ENCODE measurements at places on chromosomes 7 and 10. TPM values are rescaled to one million over a fixed set of nuclear protein-coding genes. Genes with fewer than 3 reads are reported as not detected.

- peak; percentile 63 for DNase-seq
- H3K4me3 ChIP-seq, result peak overlapping the region; percentile 85
- no peak overlapping the region for H3K27ac ChIP-seq
- H3K27me3 ChIP-seq, result peaks cover 35% of the 10 kb centered on the region
- H3K36me3 ChIP-seq, result peaks cover 15% of the 10 kb centered on the region
Measured at GRCh38 chr10:44383749-44384600, 922 bp downstream of the CXCL12 start.

DNA sequence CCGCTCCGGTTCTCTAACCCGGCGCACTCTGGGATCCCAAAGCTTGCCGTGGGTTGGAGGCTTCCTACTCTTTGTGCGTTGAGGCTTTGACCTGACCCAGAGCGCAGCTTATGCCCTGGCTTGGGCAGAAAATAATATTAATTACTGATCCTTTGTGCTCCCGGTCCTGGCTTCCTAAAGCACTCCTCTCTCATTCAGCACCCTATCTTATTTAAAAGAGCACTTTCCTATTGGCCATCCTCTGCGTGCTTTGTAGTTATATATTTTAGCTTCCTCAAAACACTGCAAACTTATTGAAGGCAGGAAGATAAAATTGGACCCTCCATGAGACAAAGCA is 466.0 kb downstream of the XPNPEP1 start:
- H3K4me3 ChIP-seq, result peak overlapping the region; percentile 82
- peaks cover 16% of the 10 kb centered on the region for H3K4me1 ChIP-seq
- no peak overlapping the region for H3K27ac ChIP-seq
- no peaks in the 10 kb centered on the region for H3K36me3 ChIP-seq

Gene R3HCC1L
- polyA plus RNA-seq, result 9.3 TPM

GRCh38 chr10:117175215-117175900 is 21.9 kb upstream of the KCNK18 start:
- H3K27ac ChIP-seq, result no peak overlapping the region
- peak overlapping the region; percentile 56 for H3K4me3 ChIP-seq
- DNase-seq, result peak; percentile 40

DNA sequence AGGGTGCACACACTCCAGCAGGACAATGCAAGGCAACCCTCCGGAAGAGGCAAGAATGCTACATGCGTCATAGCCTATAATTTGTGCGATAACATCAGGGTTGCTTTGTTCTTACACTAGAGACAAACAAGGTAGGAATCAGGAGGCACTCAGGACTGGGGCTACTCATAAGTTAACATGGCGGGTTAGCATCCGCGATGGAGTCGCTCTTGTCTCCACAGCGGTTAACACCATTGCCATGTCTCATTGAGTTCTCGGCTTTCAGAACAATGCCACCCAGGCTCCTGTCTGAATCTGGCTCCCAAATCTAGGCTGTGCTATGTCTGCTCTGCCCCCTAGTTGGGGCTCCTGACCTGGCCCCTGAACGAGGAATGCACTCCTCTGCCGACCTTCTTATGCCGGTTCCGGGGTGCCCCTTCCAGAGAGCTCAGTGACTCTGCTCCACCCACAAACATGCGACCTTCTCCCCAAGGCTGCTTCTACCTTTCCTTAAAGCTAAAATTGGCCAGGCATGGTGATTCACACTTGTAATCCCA is 24.9 kb upstream of the SLF2 start:
- no peak for DNase-seq
- peaks cover 3% of the 10 kb centered on the region for H3K27me3 ChIP-seq
- no peaks in the 10 kb centered on the region for H3K36me3 ChIP-seq
- H3K4me1 ChIP-seq, result peaks cover 11% of the 10 kb centered on the region
- H3K27ac ChIP-seq, result no peak overlapping the region

DNA sequence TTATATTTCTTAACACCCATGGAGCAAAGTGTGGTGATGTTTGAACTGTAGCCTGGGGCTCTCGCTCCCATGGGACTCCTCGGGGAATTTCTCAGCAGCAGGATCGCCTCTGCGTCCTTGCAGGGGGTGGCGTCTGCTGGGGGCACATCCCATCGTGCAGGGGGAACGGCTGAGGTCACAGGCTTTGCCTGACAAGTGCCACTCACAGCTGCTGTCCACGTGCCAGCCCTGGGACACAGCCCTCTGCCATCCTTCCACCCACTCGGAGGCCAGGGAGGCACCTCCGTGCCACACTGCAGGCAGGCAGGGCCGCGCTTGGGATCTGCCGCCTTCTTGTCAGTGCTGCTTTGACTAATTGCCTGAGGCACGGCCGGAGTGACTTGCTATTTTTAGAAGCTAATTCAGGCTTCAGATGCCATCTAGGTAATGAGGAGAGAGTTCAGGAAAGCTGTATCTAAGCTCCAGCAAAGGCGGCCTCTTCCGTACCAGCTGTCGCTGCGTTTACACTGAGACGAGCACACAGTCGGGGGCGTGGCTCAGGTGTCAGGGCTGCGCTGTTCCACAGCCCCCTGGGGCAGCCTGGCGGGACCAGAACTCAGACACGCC is 45.7 kb downstream of the PITRM1 start:
- H3K36me3 ChIP-seq, result peaks cover 8% of the 10 kb centered on the region
- H3K27me3 ChIP-seq, result no peaks in the 10 kb centered on the region
- no peaks in the 10 kb centered on the region for H3K4me1 ChIP-seq
- no peak overlapping the region for H3K4me3 ChIP-seq

- 0 out of 2 replicates have a peak overlapping the region, but pooled peaks have one; percentile 15 for H3K27ac ChIP-seq
- peak; percentile 16 for DNase-seq
- no peaks in the 10 kb centered on the region for H3K27me3 ChIP-seq
Measured at GRCh38 chr7:152673897-152674296, 2.0 kb downstream of the XRCC2 start.

DNA sequence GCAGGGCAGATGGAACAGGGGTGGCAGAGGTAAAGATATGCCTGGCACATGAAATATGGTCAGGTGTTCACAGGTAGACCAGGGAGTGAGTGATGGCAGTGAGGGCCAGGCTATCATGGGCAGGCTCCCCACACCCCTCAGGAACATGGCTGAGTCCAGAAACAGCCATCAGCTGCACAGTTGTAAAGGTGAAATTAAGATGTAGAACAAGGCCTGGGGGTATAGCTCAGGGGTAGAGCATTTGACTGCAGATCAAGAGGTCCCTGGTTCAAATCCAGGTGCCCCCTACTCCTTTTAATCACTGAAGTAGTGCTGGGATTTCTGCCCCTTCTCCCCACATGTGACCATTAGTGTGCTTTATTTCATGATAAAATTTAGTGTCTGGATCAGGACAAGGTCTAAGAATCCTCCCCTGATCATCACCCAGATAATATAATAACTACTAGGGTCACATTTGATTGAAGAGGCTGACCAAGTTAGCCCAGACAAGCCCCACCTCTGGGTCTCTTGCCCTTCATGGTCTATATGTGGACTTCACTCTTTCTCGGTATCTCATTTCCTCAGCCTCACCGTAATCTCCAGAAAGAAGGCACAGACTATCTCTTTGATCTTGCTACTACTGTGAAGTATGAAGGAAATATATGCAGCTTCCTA is 69.0 kb downstream of the ZNF783 start:
- no peak overlapping the region for H3K4me3 ChIP-seq
- no peaks in the 10 kb centered on the region for H3K4me1 ChIP-seq
- no peak for DNase-seq
- H3K36me3 ChIP-seq, result no peaks in the 10 kb centered on the region

- H3K27me3 ChIP-seq, result no peaks in the 10 kb centered on the region
- DNase-seq, result peak; percentile 92
- peak overlapping the region; percentile 25 for H3K4me3 ChIP-seq
- no peaks in the 10 kb centered on the region for H3K36me3 ChIP-seq
- peaks cover 25% of the 10 kb centered on the region for H3K4me1 ChIP-seq
Measured at GRCh38 chr10:110354322-110354766, 49.6 kb upstream of the SMNDC1 start.

- DNase-seq, result no peak
- H3K27me3 ChIP-seq, result no peaks in the 10 kb centered on the region
- H3K4me1 ChIP-seq, result peaks cover 30% of the 10 kb centered on the region
- no peak overlapping the region for H3K4me3 ChIP-seq
- H3K36me3 ChIP-seq, result no peaks in the 10 kb centered on the region
Measured at GRCh38 chr10:88342733-88343310, 240.3 kb downstream of the RNLS start.

Gene TUBB8
- 1.0 TPM for polyA plus RNA-seq

Gene GRM8
- polyA plus RNA-seq, result 1.7 TPM

DNA sequence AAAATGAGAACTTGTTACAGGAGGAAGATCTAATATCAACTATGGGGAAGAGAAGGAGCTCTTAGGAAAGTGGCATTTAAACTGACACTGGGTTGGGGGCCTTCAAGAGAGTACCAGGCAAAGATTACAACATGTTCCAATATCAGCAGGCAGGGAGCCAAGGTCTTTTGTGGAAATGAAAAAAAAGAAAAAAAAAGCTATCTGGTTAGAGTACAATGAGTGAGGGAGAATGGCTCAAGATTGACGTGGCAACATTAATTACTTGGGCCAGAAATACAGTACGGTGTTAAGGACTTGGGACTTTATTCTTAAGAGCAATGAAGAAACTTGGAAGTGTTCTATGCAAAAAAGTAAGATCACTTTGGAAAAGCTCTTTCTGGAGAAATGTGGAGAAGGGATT is 132.3 kb upstream of the CDK1 start:
- no peak for DNase-seq
- no peak overlapping the region for H3K27ac ChIP-seq
- no peaks in the 10 kb centered on the region for H3K36me3 ChIP-seq
- H3K27me3 ChIP-seq, result no peaks in the 10 kb centered on the region
- peaks cover 16% of the 10 kb centered on the region for H3K4me1 ChIP-seq
